ENCODE measurements at places on chromosomes 6 and 20.

- DNase-seq = no peak
These were observed 13.3 kb upstream of the MAP7 start for GRCh38 chr6:136563386-136564152.

- DNase-seq = no peak
These were observed 616.5 kb upstream of the CITED2 start for GRCh38 chr6:139990856-139991465.

DNA sequence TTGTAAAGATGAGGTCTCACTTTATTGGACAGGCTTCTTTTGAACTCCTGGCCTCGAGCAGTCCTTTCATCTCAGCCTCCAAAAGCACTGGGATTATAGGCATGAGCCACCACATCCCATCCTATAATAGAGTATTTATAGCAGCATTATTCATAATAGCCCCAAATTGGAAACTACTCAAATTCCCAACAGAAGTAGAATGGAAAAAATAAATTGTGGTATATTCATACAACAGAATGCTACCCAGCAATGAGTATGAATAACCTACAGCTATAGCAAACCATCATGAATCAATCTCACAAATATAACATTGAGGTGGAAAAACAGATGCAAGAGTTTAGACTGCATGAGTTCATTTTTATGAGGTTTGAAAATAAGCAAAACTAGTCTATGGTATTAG lies 84.8 kb upstream of the BTBD3 start:
- no peak for DNase-seq

DNA sequence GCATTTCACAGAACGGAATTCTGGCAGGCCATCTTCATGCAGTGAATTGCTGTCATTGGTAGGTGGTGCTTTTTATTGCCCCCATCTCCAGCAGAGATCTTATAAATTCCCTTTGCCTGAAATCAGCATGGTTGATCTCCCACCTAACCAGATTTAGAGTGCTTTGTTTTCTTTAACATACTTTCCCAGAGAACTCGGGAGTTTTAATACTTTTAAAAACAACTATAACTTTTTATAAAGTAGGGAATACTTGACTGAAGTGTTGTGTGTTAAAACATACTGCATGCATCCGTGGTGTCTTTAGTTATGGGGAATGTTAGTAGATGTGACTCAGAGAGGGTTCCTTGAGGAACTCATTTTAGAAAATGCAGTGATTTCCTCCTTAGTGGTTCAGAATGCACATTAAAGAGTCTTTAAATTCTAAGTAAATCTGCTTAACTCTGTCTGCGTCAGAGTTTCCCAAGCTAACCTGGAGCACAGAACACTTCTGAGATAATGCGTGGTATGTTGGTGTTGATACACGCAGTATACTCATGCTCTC lies 54.9 kb downstream of the AKAP12 start:
- no peak for DNase-seq

GRCh38 chr6:79466207-79466834 lies 70.9 kb downstream of the LCA5 start:
- peak; percentile 28 for DNase-seq

- no peak for DNase-seq
These were observed 1.7 kb upstream of the NKX2-4 start for GRCh38 chr20:21399005-21399475.

DNA sequence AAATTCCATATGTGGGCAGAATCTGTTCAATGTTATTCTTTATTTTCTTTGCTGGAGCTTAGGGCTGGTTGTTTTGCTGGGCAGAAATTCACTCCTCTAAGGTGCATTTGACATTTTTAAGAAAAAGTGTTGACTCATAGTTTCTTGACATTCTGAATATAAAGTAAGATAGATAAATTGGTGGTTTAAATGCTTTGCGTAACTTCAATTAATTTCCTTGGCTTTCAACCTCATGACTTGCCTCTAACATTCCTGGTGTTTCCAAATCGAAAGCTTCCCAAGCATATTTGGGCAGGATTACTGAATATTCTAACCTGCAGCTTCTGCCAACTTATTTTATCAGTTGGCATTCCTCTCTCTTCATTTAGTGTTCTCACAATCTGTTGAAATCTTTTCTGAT lies 718.7 kb upstream of the ADGRB3 start:
- no peak for DNase-seq

- no peak for DNase-seq
These were observed 14.7 kb upstream of the RAB22A start for GRCh38 chr20:58294497-58295455.
